ENCODE measurements at places on chromosomes 5 and 9. TPM values are rescaled to one million over a fixed set of nuclear protein-coding genes. Genes with fewer than 3 reads are reported as not detected.
A peak's percentile ranks its signal among the peaks of the same experiment; 100 is the strongest.

INSYN2B gene
- not detected for total RNA-seq

QRFP gene
- total RNA-seq, result not detected

RIMOC1 gene
- 9.3 TPM for total RNA-seq

TEK gene
- total RNA-seq, result not detected

DNA sequence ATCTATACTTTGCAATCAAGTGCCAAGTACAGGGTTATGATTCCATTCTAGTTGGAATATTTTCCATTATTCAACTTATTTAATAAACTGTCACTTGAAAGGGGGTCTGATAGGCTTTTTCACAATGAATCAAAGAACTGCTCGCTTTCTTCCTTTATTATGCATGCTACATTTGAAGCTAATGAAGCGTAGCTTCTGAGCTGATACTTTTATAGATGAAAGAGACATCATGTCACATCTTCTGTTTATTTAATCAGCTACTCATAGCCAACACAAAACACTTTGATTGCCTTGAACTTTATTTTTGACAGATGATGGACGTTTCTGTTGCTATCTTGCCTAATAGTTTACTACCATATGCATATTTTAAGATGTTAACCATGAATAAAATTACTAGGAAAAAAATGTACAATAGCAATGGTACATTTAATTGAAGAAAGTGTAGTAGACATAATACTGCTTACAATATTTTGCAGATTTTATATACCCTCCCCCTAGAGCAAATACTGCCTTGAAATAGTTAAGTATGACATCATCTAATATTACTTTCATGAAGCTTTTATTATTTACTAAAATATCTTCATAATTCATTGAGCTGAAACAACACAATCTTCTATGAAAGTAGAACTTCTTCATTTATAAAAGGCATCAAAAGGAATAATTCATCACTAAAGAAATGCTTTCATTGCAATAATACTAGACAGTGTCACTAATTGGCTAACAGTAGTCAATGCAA, 529.3 kb upstream of the TYRP1 start:
- H3K4me1 ChIP-seq, result no peaks in the 10 kb centered on the region
- no peaks in the 10 kb centered on the region for H3K27me3 ChIP-seq
- DNase-seq, result no peak
- no peak overlapping the region for H3K27ac ChIP-seq
- no peaks in the 10 kb centered on the region for H3K36me3 ChIP-seq
- no peak overlapping the region for H3K4me3 ChIP-seq

DNA sequence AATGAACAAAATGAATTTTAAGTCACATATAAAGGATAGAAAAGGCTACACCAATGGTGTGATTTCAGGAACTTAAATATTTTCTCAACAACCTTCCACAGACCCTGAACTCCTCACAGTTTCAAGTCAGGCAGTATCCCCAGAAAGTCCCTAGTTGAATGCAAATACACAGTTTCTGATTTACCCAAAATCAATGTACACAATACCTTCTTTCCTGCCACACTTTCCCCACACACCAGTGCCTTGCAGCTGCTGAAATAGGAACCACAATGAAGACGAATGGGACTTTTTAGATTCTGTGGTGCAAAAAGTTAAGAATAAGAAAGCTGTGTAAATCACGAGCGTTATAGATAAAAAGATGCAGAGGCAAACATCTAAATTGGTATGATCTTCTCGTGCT, 552.4 kb upstream of the MEF2C start:
- no peaks in the 10 kb centered on the region for H3K4me1 ChIP-seq
- H3K27ac ChIP-seq, result no peak overlapping the region
- no peaks in the 10 kb centered on the region for H3K27me3 ChIP-seq
- DNase-seq, result no peak
- no peaks in the 10 kb centered on the region for H3K36me3 ChIP-seq

DNA sequence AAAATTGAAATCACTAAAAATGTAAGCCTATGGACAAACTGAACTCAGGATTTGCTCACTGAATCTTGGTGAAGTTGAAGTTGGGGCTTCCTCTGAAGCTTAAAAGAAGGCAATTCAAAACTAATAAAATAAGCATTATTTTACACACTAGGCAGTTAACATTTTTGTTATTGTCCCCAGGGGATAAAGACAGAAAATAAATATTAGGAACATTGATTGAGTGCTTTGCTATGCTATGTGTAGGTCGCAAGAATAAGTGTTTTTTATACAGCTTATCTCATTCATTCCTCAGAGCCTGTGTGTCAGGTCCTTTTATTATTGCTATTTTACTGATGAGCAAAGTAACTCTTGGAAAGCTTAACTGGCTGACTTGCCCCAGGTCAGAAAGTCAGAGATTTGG, 82.2 kb downstream of the ZNF608 start:
- no peaks in the 10 kb centered on the region for H3K27me3 ChIP-seq
- DNase-seq, result no peak
- H3K27ac ChIP-seq, result no peak overlapping the region
- no peaks in the 10 kb centered on the region for H3K4me1 ChIP-seq
- H3K4me3 ChIP-seq, result no peak overlapping the region
- H3K36me3 ChIP-seq, result no peaks in the 10 kb centered on the region

DNA sequence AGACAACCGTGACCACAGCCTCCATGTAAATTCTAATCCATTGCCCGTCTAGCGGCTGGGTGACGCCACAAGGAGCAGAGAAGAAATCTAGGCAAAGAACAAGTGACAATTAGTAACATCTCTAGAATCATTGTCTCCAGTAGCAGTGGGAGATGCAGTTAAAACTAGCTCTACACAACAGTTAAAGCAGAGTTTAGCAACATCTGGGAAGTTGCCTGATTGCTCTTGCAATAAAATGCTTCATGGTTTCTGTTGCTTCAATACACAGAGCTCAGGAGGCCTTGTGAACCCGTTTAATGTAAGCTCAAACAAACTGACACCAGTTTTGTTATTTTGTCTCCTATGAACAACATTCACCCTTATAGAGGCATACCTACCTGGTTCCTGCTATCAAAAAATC, 369.8 kb upstream of the PDE4D start:
- DNase-seq, result no peak
- H3K27ac ChIP-seq, result no peak overlapping the region
- H3K4me3 ChIP-seq, result no peak overlapping the region
- no peaks in the 10 kb centered on the region for H3K36me3 ChIP-seq

DNA sequence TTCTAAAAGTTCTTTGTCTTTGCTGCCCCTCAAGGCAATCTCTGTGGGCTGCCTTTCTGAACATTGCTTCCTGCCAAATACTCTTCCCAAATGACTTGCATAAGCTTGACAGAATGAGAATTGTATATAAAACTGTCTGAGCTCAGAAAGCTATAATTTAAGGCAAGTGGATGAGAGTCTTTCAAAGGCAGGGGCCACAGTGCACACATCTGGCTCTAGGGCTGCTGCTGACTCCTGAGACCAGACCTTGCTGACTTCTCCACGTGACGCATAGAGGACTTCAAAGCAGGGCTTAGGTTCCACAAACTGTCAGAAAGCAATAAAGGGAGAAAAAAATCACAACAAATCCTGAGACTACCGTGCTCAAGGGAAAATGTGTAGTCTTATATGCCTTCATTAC, 79.4 kb upstream of the DIRAS2 start:
- no peak overlapping the region for H3K27ac ChIP-seq
- no peak for DNase-seq
- H3K4me3 ChIP-seq, result no peak overlapping the region
- H3K4me1 ChIP-seq, result no peaks in the 10 kb centered on the region
- no peaks in the 10 kb centered on the region for H3K36me3 ChIP-seq

DNA sequence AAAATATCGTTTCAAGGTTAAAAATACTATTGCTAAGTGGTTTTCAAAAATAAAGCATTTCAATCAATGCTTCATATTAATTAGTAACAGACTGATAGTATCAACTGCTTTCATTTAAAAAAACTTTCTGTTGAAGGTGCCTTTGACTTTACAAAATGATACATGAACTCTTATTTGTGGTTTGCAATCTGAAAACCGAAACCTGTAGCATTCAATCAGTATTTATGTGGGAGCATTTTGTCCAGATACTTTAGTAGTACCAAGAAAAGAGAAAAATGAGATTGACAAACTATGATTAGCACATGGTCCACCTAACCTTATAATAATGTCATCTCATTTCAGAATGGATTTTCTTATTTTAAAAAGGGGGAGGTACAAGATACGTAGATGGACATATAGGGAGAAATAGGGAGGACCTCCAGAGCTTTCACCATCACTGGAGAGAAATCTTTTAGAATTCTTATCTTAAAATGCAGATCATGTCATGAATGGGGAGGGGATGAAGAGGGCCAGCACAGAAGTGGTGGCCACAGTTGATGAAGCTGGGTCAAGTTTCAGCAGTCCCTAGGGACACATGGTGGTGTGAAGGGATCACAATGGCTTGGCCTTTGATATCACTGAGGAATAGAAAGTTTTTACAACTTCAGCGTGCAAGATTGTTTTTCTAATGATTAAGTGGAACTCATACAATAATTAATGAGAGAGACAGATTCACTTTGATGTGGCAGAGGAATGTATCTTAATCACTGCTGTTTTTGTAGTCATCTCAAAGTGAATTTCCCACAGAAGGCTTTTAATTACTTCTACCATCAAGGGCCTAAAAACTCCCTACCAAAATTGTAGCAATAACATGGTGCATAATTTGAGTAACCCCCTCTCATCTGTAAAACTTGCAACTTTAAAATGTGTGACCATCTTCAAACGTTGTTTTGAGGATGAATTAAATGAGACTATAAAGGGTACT, 322.3 kb upstream of the EDIL3 start:
- no peaks in the 10 kb centered on the region for H3K36me3 ChIP-seq
- H3K27ac ChIP-seq, result no peak overlapping the region
- no peaks in the 10 kb centered on the region for H3K4me1 ChIP-seq
- no peak for DNase-seq
- H3K27me3 ChIP-seq, result no peaks in the 10 kb centered on the region

- no peak for DNase-seq
- no peak overlapping the region for H3K4me3 ChIP-seq
- no peaks in the 10 kb centered on the region for H3K36me3 ChIP-seq
- no peaks in the 10 kb centered on the region for H3K27me3 ChIP-seq
- H3K4me1 ChIP-seq, result no peaks in the 10 kb centered on the region
- no peak overlapping the region for H3K27ac ChIP-seq
Observed at GRCh38 chr5:84275609-84276008, 109.1 kb downstream of the EDIL3 start.

DNA sequence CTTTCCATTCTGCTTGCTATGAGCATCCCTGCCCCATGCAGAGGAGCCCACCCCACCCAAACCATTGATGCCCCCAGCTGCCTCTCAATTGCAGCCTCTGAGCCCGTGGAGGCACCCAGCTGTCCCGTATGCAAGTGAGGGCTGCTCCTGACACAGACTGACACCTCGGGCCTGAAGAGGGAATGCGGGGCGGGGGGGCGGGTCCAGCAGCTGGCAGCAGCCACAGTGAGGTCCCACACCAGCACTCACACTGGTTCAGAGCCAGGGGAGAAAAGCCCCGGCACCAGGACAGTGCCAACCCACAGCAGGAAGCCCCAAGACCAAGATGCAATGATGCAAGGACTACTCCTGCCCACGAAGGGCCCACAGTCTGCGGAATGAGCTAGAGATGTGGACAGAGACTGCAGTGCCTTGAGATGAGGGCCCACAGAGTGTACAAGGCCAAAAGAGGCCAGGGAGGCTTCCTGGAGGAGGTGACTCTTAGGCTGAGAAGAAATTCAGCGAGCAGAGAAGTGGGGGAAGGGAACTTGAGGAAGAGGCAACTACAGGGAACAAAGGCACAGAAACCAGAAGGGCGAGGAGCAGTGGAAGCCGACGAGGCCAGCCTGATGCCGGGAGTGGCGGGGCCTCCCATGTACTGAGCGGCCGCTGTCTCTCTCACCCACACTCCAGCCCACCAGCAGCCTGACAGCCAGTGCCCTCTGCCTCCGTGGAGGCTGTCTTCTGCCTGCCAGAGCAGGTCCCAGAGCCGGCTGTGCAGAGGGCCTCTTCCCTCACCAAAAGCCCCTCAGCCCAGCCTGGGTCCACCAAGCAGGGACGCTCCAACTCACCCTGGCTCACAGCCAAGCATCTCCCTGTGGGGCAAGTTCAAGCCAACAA, 9.2 kb downstream of the EEIG1 start:
- peak overlapping the region; percentile 67 for H3K4me3 ChIP-seq
- peaks cover 100% of the 10 kb centered on the region for H3K4me1 ChIP-seq
- H3K36me3 ChIP-seq, result peaks cover 32% of the 10 kb centered on the region

- no peaks in the 10 kb centered on the region for H3K4me1 ChIP-seq
- no peak for DNase-seq
- H3K27me3 ChIP-seq, result no peaks in the 10 kb centered on the region
- H3K36me3 ChIP-seq, result peaks cover 20% of the 10 kb centered on the region
- no peak overlapping the region for H3K4me3 ChIP-seq
Observed at GRCh38 chr5:111129938-111130337, 37.8 kb downstream of the WDR36 start.

DNA sequence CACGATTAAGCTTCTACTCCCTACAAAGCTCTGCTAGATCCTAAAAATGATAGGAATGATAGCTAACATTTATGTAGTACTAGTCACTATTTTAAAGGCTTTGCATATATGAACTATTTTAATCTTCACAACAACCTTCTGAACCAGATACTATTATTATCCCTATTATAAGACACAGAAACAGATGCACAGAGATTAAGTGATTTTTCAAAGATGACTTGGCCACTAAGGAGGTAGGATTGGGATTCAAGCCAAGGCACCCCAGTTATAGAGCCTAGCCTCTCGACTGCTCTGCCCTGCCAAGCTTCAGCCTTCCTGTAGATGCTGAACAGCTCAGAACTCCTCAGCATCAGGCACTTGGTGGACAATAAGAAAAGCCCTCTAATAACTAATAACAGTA, 200.9 kb upstream of the PTGER4 start:
- no peaks in the 10 kb centered on the region for H3K27me3 ChIP-seq
- H3K36me3 ChIP-seq, result no peaks in the 10 kb centered on the region
- no peak overlapping the region for H3K4me3 ChIP-seq
- DNase-seq, result no peak
- H3K4me1 ChIP-seq, result peaks cover 3% of the 10 kb centered on the region

GRCh38 chr5:127919818-127920217, 163.7 kb upstream of the SLC12A2 start:
- no peak for DNase-seq
- no peak overlapping the region for H3K4me3 ChIP-seq
- no peaks in the 10 kb centered on the region for H3K36me3 ChIP-seq
- H3K4me1 ChIP-seq, result no peaks in the 10 kb centered on the region

All from CD4-positive, alpha-beta T cell (primary cell).